ENCODE measurements at places on chromosomes 13 and 19. TPM values are rescaled to one million over a fixed set of nuclear protein-coding genes. Genes with fewer than 3 reads are reported as not detected.

KLC3 gene
- not detected for total RNA-seq

KLHL1 gene
- not detected for total RNA-seq

RFPL4AL1 gene
- total RNA-seq, result not detected

IFNL1 gene
- total RNA-seq, result 1.8 TPM

DNA sequence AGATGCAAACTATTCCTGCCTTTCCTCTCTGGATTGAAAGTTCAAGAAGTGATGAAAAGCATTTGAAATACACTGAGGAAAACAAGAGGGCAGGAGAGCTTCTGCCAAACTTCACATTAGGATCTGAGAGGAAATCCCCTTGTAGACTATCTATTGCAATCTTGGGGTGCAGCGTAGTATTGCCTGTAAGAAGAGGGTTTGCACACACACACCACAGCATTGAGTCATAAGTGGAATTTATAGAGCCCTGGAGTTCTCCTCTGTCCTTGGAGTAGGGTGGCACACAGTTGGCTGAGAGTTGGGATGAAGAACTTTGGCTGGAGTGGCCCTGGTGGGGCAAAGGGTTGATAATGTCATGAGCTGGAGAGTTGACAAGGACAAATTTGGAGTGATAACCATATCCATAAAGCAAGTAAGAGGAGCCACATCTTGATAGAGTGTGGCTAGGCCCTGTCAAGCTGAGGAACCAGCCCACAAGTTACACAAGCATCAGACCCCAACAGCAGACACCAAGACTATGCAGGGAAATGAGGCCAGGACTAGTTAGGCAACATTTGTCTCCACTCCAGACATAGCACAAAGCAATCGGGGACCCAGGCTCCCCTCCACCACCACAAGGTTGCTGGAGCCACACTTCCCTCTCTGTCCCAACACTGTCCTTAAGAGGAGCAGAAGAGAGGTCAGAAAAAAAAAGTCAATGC, 520.9 kb downstream of the KLF5 start:
- DNase-seq, result no peak

GRCh38 chr19:52923778-52924593, 758 bp upstream of the ZNF888 start:
- DNase-seq, result no peak

DNA sequence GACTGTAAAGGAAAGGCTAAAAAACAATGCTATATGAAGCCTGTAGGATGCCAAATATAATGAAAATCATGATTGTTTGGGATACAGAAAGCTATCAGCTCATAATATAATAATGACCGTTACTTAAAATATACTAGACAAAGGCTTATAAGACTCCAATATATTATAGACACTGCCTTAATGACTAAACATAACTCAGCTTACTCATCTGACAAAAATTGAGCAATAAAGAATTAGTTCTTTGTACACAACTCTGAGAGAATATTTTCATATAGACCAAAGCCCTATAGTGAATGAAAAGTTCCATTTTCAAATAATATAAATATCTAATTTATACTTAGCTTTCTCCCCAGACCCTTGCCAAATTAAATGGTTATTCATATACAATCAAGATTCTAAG, 283.3 kb downstream of the DIAPH3 start:
- DNase-seq, result no peak

DNA sequence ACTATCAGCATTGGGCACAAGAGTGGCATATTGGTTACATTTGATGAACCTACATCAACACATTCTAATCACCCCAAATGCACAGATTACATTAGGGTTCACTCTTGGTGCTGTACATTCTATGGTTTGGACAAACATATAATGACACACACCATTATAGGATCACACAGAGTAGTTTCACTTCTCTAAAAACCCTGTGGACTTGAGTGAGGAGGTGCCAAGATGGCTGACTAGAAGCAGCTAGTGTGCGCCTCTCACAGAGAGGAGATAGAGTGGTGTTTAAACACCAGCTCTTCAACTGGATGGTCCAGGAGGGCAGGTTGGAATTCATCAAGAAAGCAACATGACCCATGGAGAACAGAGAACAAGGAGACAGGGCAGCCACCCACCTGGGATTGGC, 265.6 kb downstream of the TDRD3 start:
- DNase-seq, result no peak

DNA sequence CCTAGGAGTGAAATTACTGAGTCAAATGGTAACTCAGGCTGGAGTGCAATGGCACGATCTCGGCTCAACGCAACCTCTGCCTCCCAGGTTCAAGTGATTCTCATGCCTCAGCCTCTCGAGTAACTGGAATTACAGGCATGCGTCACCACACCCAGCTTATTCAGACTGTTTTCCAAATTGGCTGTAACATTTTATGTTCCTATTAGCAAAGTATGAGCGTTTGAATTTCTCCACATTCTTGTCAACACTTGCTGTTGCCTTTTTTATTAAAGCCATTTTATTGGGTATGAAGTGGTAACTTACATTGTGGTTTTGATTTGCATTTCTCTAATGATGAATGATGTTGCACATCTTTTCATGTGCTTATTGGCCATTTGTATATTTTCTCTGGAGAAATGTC, 7.9 kb downstream of the IPO5 start:
- no peak for DNase-seq

DNA sequence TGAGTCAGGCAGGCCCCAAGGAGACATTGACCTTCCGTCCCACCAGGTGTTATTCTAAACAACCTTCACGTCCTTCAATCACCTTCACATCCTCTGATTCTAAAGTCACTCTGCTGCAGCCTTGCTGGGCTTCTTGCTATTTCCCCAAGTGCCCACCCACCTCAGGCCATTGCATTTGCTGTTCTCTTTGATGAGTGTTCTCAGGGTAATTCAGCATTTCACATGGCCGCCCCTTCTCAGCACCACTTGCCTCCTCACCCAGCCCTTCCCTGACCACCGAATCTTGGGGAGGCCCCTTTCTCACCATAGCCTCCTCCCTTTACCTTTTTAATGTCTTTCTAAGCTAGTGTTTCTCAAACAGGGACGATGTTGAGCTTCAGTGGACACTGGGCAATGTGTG, 4.6 kb downstream of the ZNF805 start:
- no peak for DNase-seq

GRCh38 chr19:54682306-54682856, 19.6 kb downstream of the LILRB4 start:
- DNase-seq, result no peak

DNA sequence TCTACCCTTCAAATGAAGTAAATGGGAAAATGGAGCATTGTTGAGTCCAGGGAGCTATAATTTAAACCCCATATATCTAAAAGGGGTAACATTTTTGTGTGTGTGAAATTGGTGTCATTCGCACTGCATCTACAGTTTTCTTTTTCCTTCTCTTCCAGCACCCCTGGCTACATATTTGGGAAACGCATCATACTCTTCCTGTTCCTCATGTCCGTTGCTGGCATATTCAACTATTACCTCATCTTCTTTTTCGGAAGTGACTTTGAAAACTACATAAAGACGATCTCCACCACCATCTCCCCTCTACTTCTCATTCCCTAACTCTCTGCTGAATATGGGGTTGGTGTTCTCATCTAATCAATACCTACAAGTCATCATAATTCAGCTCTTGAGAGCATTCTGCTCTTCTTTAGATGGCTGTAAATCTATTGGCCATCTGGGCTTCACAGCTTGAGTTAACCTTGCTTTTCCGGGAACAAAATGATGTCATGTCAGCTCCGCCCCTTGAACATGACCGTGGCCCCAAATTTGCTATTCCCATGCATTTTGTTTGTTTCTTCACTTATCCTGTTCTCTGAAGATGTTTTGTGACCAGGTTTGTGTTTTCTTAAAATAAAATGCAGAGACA, 28.6 kb downstream of the ALOX5AP start:
- DNase-seq, result no peak
